H7 (cell line): ENCODE measurements at places on chromosomes 2 and 18. TPM values are rescaled to one million over a fixed set of nuclear protein-coding genes. Genes with fewer than 3 reads are reported as not detected.

DNA sequence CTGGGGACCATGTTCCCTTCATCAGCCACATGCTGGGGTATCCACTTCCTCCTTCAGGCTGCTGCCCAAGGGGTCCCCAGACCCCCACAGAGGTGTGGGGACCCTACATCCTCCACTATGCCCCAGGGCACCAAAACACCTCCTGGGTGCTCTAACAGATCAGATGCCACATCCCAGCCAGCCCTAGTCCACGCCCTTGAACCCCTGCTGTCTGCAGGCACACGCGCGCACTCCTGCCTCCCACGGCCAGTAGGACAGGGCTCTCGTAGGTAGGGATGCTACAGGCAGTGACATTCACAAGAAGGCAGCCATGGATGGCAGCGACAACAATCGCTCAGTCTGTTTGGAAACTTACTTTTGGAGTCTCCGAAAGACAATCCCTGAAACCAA lies 3.0 kb upstream of the GPC1 start:
- DNase-seq: no peak

The AGXT gene
- total RNA-seq: not detected in 2 replicates

GRCh38 chr2:127170021-127170420 lies 50.1 kb downstream of the CYP27C1 start:
- DNase-seq: no peak

The CDCA7 gene
- total RNA-seq: 76.6 and 83.8 TPM in 2 replicates

The SLC38A11 gene
- total RNA-seq: not detected in 2 replicates

DNA sequence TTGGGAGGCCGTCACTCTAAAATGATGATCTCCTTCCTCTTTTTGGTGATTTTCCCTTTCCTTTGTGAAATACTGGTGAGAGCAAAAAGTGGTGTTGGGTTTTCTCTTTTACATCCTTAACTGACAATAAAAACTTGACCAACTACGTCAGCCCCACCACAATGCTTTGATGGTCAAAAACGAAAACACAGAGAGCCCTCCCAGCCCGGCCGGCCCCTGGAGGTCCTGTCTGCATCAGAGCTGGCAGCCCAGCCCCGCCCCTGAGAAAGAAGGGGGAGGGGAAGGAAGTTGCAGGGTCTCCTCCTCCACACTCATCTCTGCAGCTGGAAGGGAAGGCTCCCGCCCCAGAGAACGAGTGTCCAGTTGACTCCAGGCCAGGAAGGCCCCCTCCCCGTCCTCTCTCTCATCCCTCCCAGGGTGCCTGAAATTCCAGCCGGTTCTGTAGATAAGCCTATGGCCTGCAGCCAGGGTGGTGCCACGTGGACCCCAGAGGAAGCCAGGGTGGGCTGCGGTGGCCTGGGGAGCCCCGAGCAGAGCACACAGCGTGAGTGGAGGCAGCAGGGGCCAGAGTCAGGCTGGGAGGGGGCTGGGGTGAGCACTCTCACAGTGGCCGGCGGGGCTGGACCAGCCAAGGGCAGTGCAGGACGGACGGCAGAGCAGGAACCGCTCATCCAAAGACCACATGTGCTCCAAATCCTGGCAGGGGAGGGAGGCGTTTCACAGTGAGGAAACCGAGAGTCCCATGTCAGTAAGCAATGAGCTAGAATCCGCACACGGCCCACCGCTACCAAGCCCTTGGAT lies 19.8 kb downstream of the BIN1 start:
- DNase-seq: peak; percentile 95

The CD226 gene
- total RNA-seq: not detected in 2 replicates

GRCh38 chr2:145939949-145940348 lies 1420.0 kb upstream of the ZEB2 start:
- no peak for DNase-seq

The FOXD4L1 gene
- total RNA-seq: not detected in 2 replicates

- no peak for DNase-seq
These were observed 148.4 kb upstream of the PXDN start for GRCh38 chr2:1892529-1893250.

DNA sequence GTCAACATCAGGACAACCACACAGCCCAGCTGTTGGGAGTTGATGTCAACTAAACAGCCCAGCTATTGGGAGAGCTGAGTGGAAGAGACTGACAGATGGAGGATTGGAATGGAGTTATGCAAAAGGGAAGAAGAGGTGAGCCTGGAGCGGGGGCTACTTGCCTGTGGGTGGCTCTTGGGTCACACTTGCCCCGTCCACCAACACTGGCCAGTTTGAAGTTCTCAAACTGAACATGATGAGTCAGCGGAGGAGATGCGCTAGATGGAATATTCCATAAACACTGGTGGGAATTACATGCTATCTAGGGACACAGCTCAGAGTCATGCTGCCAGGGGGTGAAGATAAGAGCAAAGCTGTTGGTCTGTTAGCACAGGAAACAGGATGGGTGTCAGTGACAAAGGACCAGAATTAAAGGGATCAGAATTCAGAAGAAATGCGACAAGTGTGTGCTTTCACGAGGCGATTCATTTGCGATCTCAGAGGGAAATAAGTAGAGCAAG lies 33.2 kb upstream of the AGAP1 start:
- no peak for DNase-seq

GRCh38 chr2:188022389-188022788 lies 269.3 kb upstream of the GULP1 start:
- DNase-seq: no peak

The FBXO48 gene
- total RNA-seq: 0.52 and 1.00 TPM in 2 replicates

The COL6A3 gene
- 5.1 and 7.0 TPM in 2 replicates for total RNA-seq

- peak; percentile 52 for DNase-seq
These were observed 12.0 kb downstream of the SIX3 start for GRCh38 chr2:44953499-44953883.

- DNase-seq: no peak
These were observed 227.4 kb upstream of the ZNF804A start for GRCh38 chr2:184370954-184371353.

- no peak for DNase-seq
These were observed 23.8 kb downstream of the CD28 start for GRCh38 chr2:203730076-203730729.

- DNase-seq: no peak
These were observed 9.8 kb downstream of the FBXO11 start for GRCh38 chr2:47896450-47896968.

The IAH1 gene
- total RNA-seq: 23.2 and 25.3 TPM in 2 replicates

- DNase-seq: no peak
These were observed 51.8 kb upstream of the CYRIA start for GRCh38 chr2:16717477-16717876.

DNA sequence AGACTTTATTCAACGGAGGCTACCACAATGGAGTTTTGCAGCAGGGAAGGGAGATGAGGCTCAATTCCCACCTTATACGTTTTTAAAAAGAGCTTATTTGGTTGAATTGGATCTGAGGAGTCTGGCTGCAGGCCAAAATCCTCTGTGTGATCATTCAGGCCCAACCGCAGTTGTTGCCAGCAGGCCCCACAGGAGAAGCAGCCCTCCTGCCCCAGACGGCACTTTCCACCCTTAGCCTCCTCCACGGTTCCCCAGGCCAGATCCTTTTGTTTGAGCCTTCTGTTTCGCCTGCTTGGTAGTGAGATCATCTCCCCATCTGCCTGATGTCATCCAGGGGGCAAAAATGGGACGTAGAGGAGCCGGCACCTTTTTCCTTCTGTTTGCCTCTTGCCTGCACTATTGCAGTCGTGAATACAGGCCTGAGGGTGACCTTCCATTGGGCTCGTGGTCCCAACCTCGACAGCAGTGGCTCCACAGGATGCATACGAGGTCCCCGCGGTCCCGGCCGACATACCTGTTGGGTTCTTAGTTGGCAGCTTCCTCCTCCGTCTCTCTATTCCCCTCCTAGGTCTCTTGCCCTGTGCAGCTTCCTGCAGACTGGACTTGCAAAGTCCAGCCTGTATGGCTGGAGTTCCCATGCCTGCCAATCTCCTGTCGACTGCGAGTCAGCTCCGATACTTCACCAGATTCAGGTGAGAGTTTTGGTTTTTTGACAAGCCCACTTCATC lies 9.3 kb upstream of the GPR35 start:
- no peak for DNase-seq

DNA sequence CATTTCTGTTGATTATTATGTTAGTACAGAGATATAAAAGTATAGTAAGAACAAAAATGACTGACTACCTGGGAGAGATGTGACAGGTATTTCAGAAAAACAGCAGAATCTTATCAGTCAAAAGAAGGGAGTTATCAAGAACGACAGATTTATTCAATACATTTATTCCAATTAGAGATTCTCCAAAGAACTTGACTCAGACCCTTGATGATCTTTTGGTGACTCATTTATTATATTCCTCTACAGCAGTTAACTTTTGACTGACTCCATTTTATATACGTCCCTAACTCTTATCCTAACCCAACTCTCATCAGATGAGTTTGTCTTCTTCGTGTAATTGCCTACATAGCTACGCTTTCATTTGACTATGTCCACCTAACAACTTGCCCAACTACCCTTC lies 91.1 kb downstream of the C2orf74 start:
- DNase-seq: no peak

DNA sequence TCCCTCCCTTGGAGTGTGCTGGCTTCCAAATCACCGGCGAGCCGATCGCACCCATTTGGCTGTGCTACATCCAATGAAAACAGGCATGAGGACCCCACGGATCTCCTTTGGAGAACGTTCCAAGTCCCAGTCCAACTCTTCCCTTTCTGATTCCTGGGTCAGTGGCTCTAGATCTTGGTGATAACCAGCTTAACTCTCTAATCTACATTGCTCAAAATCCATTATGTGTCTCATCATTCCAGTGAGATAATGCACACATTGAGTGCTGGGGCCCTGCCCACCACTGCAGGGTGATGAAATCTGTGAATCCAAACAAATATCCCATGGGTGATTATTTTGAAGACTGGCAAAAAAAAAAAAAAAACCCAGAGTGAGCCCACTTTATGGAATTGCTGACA lies 232.7 kb upstream of the COPS8 start:
- DNase-seq: no peak

- DNase-seq: no peak
These were observed 240.7 kb downstream of the TGIF1 start for GRCh38 chr18:3690764-3691066.

DNA sequence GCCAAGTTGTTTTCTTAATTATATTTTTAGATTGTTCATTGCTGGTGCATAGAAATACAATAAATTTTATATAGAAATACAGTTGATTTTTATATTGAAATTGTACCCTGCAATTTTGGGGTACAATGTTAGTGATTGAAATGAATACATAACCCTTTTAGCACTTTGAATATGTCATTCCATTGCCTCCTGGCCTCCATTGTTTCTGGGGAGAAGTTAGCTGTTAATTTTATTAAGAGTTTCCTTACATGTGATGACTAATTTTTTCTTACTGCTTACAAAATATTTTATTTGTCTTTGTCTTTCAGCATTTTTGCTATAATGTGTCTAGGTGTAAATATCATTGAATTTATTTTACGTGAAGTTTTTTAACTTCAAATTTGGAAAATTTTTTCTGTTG lies 176.5 kb upstream of the DCC start:
- no peak for DNase-seq

DNA sequence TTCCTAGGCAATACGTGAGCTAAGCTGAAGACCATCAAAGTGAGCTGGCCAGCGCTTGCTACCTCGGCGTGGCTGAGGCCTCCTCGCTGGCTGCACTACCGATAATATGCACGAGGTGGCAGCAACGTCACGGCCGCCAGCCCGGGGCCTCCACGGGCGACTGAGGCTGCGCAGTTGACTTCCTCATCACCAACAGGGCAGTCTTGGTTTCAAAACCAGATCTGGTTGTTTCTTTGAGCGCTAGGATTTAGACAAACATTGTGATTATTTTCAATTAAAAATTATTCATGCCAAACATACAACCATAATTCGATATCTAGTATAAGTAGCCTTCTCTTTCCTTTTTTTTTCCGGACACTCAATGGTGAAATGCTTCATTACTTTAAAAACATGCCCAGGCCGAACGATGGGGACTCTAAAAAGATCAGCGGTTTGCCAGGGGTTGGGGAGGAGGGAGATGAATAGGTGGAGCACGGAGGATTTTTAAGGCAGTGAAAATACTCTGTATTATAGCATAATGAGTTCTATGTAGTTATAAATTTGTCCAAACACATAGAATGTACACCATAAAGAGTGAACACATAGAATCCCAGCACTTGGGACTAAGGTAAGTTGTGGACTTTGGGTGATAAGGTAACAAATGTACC lies 52.0 kb downstream of the CYBRD1 start:
- peak; percentile 89 for DNase-seq

The ALKAL2 gene
- total RNA-seq: 1.1 and 2.6 TPM in 2 replicates

DNA sequence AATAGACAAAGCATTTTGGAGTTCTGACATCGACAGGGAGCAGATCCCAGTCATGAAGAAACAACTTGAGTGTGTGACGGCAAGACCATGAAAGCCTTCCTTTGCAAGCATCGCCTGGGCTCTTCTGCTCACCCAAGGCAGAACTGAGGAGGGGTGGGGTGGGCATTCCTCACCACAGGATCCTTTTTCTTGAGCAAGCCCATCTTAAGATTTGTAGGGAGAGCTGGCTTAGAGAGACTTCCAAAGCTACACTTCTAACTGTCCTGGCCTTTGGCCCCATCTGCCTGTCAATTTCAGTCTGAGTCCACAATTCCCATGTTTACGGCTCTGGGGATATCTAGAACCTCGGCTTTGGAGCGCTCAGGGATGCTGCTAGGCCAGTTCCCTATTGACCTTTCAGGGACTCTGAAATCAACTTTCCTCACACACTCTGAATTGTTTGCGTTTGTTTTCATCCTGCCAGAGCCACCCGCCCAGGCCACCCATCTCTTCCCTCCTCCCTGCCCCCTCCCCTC lies 3.7 kb downstream of the KLHL14 start:
- DNase-seq: no peak

The ZEB2 gene
- 4.9 and 6.3 TPM in 2 replicates for total RNA-seq

The RTP5 gene
- total RNA-seq: not detected in 2 replicates

GRCh38 chr2:13558368-13558767 lies 841.6 kb downstream of the TRIB2 start:
- DNase-seq: no peak

The CHRNG gene
- not detected in 2 replicates for total RNA-seq

DNA sequence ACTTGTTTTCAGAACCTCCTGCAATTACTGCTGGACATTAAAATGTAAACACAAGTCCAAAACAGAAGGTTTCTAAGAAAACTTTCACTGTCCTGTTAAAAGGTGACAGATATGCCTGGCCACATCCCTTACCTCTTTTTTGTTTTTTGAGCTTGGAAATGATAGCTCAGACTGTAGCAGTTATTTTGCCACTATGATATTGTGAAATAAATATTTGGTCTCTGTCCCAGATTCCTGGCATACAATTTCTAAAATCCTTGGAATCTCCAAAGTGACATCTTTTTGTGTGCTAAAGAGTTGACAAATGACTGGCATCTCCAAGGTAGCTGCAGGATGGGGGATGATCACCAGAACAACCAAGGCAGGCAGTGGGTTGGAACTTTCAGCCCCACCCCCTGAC lies 16.8 kb downstream of the TPGS2 start:
- DNase-seq: no peak
